Fibroblast of the aortic adventitia (primary cell): ENCODE measurements at places on chromosomes 3 and 15.

DNA sequence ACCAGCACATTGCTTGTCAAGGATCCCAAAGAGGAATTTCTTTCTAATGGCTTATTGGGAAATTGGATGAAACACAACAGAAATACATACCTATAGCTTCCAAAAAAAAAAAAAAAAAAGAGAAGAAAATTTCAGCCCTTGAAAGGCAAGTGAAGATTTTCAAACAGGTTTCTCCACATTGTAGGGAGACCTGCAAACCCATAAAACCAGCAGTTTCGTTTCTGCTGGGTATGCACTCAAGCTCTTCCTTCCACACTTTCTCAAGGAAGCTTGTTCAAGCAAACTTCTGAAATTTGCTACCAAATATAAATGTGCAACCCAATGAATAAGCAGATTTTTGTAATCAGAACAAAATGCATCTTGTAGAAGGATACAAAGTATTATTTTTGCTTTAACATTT is 15.9 kb upstream of the SH3BP5 start:
- DNase-seq: no peak

DNA sequence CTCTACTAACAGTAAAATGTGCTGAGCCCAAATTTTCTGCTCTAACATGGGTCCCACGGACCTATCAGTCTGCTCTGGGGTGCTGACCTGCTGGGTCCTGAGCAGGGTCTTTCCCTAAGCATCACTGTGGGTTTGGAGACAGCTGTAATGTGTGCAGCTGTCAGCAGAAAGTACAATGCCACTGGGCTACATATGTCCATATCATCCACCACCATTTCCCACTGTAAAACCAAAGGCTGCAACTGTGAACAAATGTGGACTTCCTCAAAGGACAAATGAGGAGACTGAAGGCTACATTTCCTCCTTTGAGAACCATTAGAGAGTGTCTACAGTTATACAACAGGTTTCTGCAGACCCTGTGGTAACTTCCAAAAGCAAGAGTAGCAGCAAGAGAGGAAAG is 33.8 kb upstream of the IP6K2 start:
- no peak for DNase-seq

GRCh38 chr3:160735826-160736225 is 20.2 kb upstream of the PPM1L start:
- DNase-seq: no peak

GRCh38 chr3:130480736-130481135 is 36.2 kb upstream of the COL6A6 start:
- peak; percentile 91 for DNase-seq

DNA sequence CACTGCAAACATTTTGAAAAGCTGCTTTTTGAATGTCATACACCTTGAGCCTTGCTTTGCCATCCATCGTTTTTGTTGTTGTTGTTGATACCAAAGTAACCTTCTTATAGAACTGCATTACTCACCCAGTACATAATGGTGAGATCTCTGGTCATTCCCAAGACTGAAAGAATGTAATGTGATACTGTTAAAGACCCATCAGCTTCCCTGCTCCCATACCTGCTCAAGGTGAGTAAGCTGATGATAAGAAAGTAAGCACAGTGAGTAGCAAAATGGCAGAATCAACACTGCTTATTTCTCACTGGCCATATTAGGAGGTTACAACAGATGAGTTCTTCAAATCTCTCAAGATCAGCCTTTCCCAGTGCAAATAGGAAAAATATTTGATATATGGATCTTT is 89.8 kb downstream of the CADPS start:
- no peak for DNase-seq
